ENCODE measurements at places on chromosomes 6 and 20.

- H3K36me3 ChIP-seq, result no peaks in the 10 kb centered on the region
- peak; percentile 76 for DNase-seq
- H3K27me3 ChIP-seq, result no peaks in the 10 kb centered on the region
Observed at GRCh38 chr20:10040070-10040975, 5.5 kb downstream of the ANKEF1 start.

DNA sequence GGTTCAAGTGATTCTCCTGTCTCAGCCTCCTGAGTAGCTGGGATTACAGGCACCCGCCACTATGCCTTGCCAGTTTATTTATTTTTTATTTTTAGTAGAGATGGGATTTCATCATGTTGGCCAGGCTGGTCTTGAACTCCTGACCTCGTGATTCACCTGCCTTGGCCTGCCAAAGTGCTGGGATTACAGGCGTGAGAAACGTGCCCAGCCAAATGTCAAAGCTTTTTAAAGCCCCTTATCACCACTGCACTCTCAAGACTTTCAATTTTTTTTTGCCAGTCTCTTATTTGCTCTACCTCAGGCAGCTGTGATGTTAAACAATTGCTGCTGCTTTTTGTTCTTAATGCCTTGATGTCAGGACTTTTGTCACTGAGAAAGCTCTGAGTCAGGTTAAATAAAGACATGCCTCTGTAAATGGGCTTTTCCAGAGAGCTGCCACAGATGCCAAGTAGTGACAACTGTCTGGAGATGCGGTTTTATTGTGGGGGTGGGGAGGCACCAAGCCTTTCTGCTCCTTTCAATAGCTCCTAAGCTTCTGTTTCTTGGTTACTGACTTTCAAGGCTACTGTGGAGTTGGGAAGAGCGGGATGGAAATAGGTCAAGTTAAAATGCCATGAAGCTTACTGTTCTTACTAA, 29.2 kb downstream of the RSPH3 start:
- no peak overlapping the region for H3K4me3 ChIP-seq
- no peaks in the 10 kb centered on the region for H3K4me1 ChIP-seq
- no peak overlapping the region for H3K27ac ChIP-seq
- no peak for DNase-seq

DNA sequence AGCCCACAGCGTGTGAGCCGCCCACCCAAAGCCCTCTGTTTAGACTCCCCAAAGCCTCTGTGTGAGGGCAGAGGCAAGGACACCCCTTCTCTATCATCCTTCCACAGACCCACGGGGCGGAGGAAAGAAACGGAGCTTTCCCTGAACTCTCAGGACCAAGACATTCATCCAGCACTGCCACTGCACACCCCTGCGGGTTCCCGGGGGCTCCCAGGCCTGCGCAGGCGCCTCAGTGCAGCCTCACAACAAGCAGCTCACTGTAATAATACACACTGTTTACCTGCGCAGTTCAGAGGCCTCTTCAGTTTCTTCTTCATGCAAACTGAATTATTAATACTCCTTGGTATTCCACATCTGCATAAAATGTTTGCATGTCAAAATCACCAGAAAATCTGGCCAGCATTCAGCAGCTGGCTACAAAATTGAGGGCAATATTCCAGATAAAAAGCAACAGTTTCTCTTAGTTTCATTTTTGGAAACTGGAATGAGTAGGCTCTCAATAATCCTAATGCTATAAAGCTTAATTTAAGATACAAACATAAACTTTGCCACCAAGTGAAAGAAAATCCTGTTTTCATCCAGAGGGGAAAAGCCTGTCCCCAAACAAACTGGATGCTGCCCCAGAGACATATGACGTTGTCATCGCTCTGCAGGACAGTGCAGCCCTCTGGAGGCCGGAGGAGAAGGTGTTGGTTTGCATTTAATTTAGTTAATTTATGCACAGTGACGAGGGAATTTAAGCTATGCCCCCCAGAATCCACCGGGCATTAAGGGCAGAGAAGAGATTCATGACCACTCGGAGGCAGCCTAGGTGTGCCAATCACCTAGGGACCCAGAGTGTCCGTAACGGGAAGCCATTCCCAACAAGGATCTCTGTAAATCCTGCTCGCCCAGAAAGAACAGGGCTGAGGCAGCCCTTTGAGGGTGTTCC, 45.3 kb downstream of the NINL start:
- no peak overlapping the region for H3K4me3 ChIP-seq
- H3K36me3 ChIP-seq, result no peaks in the 10 kb centered on the region
- H3K4me1 ChIP-seq, result peaks cover 17% of the 10 kb centered on the region

DNA sequence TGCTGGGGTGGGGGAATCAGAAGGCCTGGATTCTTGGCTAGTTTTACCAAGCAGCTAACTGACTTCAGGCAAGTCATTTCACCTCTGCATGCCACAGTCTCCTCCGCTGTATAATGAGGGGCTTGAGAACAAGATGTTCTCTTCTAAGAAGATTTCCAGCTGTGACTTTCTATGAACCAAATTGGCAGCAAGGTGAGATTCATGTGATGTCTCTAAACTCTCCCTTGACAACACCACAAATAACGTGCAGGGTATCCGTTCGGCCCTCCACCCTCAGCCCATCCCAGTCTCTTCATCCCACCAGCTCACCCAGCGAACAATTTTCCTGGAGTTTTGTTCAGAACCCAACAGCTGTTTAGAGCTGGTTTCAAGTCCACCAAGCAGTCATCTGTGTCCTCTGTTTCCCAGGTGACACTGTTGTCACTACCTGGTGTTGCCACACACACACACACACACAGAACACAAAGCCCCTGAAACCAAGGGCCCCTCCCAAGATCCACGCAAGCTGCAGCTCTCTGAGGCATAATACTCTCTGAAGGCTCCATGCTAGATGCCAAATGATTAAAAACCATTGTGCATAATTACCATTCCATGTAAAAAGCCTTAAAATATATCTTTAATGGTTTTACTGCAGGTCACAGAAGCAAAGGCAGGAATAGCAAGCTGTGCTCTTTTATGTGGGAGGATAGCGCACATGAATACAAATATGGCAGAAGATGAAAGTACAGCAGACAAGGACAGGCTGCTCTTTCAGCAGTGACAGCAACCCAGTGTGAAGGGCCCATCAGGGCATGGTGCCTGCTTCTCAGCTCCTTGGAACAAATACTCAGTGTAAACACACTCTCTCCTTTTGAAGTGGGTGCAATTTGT, 48.2 kb downstream of the ARHGAP18 start:
- H3K4me1 ChIP-seq, result peaks cover 5% of the 10 kb centered on the region
- no peaks in the 10 kb centered on the region for H3K27me3 ChIP-seq
- no peak for DNase-seq
- no peak overlapping the region for H3K4me3 ChIP-seq
- no peak overlapping the region for H3K27ac ChIP-seq
- no peaks in the 10 kb centered on the region for H3K36me3 ChIP-seq
